ENCODE measurements at places on chromosomes 16 and 17.

GRCh38 chr16:7503666-7504065, 171.0 kb downstream of the RBFOX1 start:
- DNase-seq, result no peak

- peak; percentile 74 for DNase-seq
Observed at GRCh38 chr17:17663160-17664063, 17.8 kb upstream of the RAI1 start.

DNA sequence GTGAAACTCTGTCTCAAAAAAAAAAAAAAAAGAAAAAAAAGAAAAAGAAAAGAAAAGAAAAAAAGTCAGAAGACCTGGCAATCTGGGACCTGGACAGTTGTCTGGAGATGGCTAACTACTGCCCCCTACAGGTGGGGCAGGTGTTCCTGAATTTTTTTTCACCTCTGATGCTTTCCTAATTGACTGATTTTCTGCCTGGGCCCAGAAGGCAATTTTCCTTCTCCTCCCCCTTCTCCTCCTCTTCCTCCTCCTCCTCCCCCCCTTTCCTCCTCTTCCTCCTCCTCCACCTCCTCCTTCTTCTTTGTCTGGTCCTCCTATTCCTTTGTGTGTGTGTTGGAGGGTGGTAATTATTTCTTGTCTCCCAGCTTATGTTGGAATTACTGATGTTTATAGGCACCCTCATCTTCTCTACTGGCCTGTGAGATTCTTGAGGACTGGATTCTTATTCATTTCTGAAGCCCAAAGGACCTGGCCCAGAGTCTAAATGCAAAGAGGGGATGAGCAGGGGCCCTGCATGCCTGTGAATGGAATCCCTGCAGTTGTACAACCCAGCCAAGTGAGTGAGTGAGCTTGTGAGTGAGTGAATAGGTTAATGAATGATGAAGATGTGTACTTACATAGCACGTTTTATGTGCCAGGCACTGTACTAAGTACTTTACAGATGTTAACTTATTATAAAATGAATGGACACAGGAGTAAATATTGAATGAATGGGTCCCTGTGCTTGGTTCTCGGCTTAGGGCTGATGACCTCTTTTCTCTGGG, 26.9 kb downstream of the IRX5 start:
- no peak for DNase-seq

DNA sequence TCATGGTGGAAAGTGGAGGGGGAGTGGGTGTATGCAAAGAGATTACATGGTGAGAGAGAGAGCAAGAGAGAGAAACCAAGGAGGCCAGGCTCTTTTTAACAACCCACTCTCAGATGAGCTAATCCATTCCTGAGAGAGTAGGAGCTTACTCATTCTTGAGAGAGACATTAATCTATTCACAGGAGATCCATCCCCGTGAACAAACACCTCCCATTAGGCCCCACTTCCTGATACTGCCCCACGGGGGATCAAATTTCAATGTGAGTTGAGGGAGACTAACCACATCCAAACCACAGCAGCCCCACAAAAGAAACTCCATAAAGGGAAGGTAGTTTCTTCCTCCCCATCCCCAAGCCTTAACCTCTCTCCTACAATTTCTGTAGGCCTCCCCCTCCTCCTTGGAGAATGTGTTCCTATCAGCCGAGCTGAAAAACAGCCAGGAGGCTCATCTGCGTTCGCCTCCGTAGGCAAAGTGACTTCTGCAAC, 450.0 kb downstream of the NPIPA7 start:
- DNase-seq, result no peak

DNA sequence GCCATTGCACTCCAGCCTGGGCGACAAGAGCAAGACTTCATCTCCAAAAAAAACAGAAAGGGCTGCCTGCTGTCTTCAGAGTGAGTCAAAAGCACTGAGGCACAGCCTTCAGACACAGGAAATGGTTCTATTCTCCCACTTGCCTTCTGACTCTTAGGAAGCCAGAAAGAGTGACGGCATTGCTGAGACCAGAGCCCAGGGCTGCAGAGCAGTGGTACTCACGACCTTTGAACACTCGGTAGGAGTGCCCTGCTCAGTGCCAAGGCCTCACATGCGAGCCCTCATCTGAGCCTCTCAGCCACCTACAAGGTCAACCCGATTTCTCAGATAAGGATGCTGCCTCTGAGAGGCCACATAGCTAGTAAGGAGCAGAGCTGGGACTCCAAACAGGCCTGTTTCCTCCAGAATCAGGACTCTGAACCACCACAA, 3.5 kb upstream of the ITGAE start:
- DNase-seq, result no peak

GRCh38 chr17:42759982-42760651, 910 bp upstream of the RAMP2 start:
- DNase-seq, result no peak

DNA sequence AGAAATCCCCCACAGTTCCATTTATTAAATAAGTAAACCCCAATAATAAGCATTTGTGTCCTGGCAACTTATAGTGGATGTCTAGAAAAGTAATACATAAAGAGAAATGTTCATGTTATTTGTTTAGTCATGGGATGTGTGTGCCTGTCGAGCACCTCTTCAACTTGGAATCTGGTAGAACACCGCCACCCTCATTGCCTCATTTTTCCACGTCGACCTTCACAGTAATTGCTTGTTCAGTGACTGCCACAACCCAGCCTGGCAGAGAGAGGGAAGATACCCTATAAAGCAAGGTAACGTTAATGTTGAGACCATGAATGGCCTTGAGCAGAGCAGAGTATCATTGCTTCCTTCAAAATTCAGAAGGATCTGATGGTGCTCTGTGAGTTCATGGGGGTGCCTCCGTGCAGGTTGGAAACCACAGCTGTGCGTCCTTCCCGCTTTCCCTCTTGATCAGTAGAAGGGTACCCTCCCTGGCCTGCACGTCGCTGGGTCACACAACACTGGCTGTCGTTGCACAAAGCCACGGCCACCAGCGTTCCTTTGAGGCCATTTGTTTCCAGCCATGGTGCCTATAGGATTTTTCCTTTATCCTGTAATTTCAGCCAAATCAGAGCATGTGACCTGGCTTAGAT, 3.7 kb upstream of the DNASE1 start:
- DNase-seq, result no peak

- no peak for DNase-seq
Observed at GRCh38 chr17:59152925-59153324, 2.1 kb downstream of the SKA2 start.

DNA sequence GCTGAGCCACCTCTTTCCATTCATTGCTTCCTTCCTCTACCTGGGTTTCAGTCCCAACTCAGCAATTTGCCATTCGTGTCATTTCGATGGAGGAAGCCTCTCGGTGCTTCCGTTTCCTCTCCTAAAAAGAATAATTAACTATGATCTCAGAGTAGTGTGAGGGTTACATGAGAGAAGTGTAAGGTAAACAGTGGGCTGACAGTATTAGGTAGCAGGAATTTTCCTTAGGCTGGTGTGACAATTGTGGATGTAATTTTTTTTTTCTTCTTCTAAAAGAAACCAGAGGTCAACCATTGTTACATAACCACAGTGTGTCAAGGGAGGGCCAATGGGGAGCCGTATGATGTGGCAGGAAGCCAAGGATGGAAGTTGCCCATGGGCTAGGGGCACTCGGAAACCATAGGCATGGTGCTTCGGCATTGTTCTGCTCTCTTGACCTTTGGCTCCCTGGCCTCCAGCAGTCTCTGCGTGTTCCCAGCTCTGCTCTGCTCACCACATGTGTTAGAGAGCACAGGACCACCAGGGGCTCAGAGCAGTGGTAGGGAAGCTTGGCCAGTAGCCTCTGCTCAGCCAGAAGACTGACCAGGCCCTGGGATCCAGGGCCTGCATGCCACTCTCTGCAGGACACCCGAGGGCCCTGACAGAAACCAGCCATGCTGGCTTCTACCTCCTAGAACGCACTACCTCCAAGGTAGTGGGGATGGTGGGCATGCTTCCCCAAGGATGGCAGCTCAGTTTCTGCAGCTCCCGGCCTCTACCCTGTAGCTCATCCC, 2.0 kb upstream of the TOP2A start:
- peak; percentile 23 for DNase-seq

DNA sequence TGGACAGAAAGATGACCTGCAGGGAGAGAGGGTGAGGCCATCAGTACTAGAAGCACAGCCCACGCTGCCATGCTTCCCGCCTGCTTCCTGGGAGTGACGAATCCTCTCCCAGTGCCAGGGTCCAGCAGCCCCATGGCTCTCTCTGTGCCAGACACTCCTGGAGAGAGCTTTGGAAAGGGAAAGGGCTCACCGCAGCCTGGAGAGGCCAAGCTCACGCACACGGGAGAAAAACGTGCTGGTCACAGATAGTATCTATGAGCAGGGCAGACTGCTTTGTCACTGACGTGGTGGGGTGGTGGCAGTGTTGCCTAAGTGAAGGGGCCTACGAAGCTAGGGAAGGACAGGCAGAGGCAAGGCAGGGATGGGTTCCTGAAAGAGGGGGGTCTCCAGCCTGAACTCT, 5.4 kb downstream of the WBP2 start:
- DNase-seq, result no peak

GRCh38 chr17:83069931-83070742, 9.3 kb upstream of the METRNL start:
- no peak for DNase-seq

GRCh38 chr17:14197586-14197985, 39.1 kb downstream of the CDRT15 start:
- DNase-seq, result peak; percentile 30

GRCh38 chr16:78257376-78257728, 157.9 kb downstream of the WWOX start:
- no peak for DNase-seq

DNA sequence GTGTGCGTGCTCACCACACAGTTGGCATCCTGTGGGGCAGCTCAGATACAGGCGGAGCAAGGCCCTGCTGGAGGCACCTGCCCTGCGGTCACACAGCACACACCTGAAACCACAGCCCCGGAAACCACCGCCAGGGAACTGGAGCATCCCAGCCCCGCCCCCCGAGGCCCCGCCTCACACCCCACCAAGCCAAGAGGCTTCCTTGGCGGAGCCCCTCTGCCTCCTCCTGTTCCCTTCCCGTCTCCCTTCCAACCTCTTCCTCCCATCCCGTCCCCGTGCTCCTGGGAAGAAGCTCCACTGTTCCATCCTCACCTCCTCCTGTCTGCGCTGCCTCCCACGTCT, 205.5 kb downstream of the NTN1 start:
- peak; percentile 27 for DNase-seq
